ENCODE measurements at places on chromosomes 6 and 20.

DNA sequence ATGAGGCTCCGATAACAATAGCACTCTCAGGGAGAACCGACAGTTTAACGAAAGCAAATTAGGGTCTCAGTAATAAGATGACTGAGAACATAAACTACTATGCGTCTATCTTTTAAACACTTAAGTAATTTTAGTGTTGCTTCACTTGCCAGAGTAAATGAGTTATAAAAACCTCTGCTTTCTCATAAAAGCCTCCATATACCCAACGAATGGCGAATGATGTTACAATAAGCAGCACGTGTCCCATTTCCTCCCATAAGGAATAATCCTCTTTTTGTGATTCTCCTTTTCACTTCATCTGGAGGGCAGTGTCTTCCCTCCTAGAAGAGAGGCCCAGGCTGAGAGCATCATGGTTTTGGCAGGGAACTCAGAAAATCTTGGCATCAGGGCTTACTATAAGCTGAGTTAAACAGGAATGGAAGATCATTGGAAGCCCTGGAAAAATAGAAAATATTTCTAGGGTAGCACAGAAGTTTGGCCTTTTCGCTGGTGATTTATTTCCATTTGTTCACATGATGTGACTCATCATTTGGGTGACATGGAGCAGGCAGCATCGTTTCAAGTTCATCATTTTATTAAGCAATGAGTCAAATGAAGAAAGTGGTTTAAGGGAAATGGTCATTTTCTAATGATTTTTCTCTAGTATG, 255.4 kb downstream of the ATXN1 start:
- no peak for DNase-seq

DNA sequence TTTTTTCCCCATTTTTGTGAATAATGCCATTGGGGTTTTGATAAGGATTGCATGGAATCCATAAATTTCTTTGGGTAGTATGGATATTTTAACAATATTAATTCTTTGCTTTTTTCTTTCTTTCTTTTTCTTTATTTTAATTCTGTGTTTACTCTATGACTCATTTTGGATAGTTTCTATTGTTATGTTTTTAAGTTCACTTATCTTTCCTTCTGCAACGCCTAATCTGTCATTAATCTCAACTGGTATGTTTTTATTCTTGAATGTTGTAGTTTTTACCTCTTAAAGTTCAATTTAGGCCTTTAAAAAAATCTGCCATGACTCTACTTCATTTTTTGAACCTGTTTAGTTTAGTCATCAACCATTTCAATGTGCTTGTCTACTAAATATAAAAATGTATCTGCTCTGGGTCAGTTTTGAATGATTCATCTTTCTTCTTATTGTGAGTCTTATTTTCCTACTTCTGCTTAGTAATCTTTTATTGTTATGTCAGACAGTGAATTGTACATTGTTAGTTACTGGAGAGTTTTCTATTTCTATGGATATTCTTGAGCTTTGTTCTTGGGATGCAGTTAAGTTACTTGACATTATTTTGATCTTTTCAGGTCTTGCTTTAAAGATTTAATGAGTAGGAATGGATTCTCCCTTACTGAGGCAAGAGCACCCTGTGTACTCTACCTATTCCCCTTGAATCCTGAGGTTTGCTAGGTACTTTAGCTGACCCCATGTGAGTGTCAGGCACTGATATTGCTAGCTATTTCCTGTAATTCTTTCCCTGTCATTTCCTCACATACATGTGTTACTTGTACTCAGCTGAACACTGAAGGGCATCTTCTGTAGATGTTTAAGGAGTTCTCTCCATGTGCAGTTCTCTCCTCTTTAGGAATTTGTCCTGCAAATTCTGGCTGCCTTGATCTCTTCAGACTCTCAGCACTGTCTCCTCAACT, 104.2 kb downstream of the TFAP2B start:
- DNase-seq: no peak

- no peak for DNase-seq
Measured at GRCh38 chr6:78910010-78910409, 42.7 kb downstream of the IRAK1BP1 start.

DNA sequence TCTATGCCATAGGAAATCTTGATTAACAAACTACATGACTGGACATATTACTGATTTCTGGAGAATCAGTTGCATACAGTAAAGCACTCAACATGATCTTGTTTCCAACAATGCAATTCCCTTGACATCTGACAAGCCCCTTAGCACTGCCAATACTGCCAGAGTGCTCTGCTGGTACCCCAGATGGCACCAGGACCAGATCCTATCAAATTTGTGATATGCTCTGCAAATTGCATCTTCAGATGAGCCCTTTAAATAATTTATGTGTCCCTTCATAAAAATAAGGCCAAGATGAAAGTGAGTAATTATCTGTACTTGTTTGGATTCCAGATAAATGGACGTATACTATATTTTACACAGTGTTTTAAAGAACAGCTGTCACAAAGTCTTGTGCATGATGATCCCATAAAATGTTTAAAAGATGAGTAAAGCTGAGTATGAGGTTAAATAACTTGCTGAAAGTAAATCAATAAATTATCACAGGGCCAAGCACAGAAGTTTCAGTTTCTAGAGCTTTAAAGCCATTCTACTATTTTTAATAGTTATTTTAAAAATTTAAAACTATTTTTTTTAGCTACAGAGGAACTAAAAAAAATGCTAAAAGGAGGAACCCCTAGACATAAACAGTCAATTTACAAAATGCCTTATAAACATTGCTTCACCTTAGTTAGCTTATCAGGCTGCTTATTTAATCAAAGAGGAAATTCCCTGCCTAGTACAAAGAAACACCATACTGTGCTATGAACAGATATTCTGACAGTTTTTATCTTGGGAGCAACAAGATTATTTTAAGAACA, 42.1 kb downstream of the NUDT3 start:
- DNase-seq: no peak

DNA sequence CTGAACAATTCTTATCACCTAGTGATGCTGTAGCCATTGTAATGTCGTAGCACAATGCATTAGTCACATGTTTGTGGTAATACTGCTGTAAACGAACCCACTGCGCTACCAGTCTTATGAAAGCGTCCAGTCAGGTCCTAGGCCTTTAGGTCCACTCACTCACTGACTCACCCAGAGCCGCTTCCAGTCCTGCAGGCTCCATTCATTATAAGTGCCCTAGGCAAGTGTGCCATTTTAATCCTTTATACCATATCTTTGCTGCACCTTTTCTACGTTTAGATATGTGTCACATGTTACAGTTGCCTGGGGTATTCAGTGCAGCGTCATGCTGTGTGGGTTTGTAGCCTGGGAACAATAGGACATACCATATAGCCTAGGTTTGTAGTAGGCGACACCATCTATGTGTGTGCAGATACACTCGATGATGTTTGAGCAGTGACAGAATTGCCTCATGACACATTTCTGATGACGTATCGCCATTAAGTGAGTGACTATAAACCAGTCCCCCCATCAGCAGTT, 15.4 kb downstream of the IGF2R start:
- DNase-seq: no peak

GRCh38 chr6:149755300-149756260, 6.0 kb downstream of the PCMT1 start:
- DNase-seq: no peak

DNA sequence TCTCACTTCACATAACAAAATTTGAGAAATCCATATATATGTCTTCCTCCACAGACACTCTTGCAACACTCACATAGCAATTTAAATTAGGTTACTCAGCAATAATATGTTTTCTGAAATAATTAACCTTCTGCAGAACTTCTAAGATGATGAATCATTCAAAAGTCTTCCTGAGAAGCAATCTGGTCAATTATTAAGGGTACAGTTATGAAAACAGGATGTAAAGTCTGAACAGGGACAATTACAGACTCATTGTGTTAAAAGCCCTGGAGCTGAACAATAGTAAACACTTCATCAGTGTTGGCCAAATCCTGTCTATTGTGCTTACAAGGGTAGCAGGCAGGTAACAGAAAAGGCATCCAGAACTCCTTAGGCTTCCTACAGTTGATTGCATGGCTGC, 75.4 kb downstream of the FILIP1 start:
- no peak for DNase-seq

- DNase-seq: peak; percentile 3
Measured at GRCh38 chr20:64161356-64162238, 2.7 kb upstream of the MYT1 start.

- DNase-seq: no peak
Measured at GRCh38 chr6:100266494-100267401, 198.0 kb downstream of the SIM1 start.

DNA sequence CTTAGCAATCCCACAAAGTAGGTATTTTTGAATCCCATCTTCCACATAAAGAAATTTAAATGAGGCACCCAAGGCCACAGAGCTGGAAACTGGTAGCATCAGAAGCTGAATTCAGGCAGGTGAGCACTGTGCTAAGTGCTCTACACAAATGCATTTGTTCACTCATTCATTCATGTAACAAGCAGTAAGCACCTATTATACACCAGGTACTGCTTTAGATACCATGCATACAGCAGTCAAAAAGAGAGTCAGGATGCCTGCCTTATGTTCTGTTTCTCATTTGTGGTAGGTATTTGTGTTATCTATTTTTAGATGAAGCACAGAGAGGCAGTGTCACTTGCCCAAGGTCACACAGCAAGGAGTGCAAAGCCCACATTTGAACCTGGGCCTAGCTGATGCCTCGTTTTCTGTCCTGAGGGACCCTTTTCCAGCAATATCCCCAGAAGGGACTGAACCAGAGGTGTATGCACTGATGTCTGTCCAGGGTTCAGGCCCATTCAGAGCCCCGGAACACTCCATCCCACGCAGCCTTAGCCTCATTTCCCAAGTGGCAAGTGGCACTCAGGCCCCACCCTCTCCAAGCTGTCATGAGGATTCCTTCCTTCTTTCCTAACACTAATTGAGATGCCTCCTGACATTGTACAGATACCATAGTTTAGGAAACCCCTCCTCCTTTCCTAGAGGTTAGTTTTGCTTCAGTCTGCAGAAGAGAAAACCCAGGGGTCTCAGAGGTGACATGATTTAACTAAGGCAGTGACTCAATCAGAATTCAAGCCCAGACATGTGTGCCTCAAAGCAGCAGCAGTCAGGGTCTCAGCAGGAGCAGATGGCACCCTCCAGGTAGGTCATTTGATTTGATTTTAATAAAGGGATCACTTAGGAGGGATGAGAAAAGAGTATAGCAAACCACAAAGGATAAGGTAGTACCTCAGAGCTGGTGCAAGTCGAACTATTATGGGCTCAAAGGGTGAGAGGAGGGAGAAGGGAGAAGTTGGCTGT, 61.2 kb upstream of the SIRPA start:
- no peak for DNase-seq

- no peak for DNase-seq
Measured at GRCh38 chr6:38632490-38632889, 7.2 kb downstream of the BTBD9 start.

- DNase-seq: no peak
Measured at GRCh38 chr6:99143108-99143861, 195.5 kb upstream of the FBXL4 start.

- DNase-seq: no peak
Measured at GRCh38 chr6:157519255-157520116, 138.5 kb downstream of the ZDHHC14 start.

DNA sequence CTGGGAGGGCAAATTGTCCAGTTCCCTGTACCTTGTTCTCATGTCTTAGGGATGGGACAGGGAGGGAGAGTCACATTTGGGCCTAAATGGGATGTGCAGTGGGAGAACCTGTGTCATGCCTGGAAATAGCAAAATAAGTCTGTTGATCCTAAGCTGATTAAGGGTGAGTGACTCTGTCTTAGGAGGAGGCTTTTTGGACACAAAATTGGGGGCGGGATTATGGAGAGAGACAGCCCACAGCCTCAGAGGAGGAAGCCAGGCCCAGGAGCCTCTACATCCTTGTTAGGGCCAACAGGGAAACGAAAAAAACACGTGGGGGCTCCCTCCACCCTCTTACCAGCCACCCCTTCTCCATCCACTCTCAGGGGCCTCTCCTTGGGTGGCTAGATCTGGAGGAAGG, 2.2 kb downstream of the KCNB1 start:
- DNase-seq: no peak

- DNase-seq: no peak
Measured at GRCh38 chr6:166650824-166651807, 24.1 kb upstream of the RPS6KA2 start.

- no peak for DNase-seq
Measured at GRCh38 chr6:15501826-15502445, 160.9 kb downstream of the DTNBP1 start.

GRCh38 chr20:23007886-23008655, 27.0 kb upstream of the SSTR4 start:
- DNase-seq: no peak

DNA sequence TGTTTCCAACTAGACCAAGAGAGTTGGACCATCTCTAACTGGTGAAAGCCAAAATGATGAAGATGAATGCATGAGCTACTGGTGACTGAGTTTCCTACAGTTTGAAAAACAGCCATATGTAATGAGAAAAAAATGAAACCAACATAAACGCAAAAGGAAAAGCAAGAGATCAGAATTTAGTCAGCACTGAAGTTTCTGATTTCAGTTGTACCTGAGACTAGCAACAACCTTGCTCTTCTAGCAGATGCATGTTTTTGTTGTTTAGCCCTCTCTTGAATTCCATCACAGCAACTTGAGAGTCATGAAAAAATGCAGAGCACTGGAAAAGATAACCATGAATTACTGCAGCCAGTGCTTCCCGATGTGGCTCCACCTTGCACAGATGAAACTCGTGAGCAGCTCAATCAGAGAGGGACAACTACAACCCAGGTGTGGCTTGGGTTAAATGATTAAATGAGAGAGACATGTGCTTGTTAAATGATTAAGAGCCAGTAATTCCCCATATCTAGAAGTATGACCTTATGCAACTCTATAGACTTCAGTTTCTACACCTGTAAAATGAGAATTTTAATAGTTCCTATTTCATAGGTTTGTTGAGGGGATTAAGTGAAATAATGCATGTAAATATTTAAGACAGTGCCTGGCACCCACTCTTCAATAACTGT, 104.8 kb downstream of the ELOVL4 start:
- DNase-seq: no peak

GRCh38 chr20:40607927-40608326, 81.1 kb downstream of the MAFB start:
- no peak for DNase-seq

- DNase-seq: no peak
Measured at GRCh38 chr6:56864171-56864616, 90.7 kb upstream of the BEND6 start.

GRCh38 chr6:110654096-110654820, 161.0 kb downstream of the CDK19 start:
- DNase-seq: no peak
